ENCODE measurements at places on chromosomes 7 and 10. TPM values are rescaled to one million over a fixed set of nuclear protein-coding genes. Genes with fewer than 3 reads are reported as not detected.

Gene SPOCK2
- total RNA-seq, result 0.34 TPM

DNA sequence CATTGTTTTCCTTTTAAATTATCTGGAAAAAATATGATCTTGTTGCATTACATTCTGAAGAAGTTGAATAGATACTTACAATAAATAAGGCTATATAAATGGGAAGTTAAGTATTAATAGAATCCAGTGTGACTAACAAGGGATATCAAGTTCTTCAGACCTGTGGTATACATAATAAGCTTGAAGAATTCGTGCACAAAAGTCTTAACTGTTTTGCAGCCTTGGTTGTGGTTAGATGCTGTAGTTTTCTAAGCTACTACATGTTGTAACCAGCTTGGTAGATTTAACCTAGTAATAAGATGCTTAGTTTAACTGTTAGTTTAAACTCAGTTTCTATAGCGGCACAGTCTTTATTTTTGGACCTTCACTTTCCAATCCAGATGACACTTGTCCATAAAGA is 106.2 kb upstream of the GLCCI1 start:
- no peak for DNase-seq

DNA sequence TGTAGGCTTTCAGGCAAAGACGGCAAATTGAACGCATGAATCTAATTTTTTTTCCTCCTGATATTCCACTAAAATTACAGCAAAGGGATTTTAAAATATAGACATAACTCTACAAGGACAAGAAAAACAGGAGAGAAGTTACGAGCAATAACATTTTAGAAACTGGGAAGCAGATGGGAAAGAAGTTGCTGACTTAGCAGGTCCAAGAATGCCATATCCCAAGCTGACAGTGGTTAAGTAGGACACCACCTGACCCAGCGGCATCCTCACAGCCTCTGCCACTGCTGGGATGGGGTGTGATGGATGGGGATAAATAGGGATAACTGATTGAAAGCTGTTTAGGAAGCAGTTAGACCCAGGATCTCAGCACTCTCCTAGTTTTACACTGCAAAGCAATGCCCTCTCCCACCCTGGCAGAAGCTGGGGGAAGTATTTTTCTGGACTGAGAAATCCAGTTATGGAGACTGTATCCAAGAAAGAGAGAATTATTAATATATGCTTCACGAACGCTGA is 99.3 kb upstream of the LEP start:
- no peak for DNase-seq

DNA sequence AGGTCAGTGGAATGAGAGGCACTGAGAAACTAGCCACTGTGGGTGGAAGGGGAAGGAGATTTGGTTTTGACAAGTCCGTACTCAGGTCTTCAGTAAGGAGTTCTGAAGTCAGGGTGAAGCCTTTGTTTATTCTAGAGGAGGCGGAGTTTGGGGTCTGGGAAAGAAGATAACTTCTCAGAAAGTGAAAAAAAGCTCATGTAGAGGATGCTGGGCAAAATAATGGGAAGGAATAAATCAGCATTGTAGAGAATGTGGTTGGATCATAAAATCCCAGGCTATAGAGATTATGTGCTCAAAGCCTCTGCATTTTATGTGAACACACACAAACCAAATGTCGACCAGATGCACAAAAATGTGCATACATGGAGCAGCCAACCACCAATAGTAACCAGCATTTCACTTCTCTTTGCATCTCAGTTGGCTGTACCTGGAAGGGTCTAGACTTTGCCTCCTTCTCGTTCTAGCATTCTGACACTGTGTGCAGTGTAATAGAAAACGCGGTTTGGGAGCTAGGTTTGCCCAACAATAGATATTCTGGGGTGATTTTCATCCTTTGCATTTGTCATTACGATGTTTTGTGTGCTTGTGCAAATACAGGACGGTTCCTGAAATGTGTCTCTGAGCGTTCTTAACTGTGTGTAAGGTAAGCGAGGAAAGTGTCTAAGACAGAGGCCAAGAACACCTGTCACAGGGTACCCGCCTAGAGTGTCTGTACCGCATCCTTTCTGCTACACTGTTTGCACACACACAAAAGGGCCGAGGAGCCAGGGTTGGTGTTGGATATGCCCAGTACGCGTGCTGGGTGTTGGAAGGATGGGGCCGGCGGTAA is 603 bp upstream of the HECW1 start:
- DNase-seq, result no peak
